ENCODE measurements at places on chromosomes 12 and 14. TPM values are rescaled to one million over a fixed set of nuclear protein-coding genes. Genes with fewer than 3 reads are reported as not detected.

- no peak for DNase-seq
Observed at GRCh38 chr14:76396714-76397187, 20.8 kb downstream of the ESRRB start.

CEBPE gene
- total RNA-seq, result not detected

TAS2R10 gene
- not detected for total RNA-seq

SLC35E3 gene
- 4.2 TPM for total RNA-seq

- DNase-seq, result no peak
Observed at GRCh38 chr12:49672301-49673217, 34.6 kb downstream of the FMNL3 start.

All from Right ventricle myocardium inferior (tissue), 1 donor.